Skeletal muscle cell (primary cell): ENCODE measurements at places on chromosomes 4 and X.

DNA sequence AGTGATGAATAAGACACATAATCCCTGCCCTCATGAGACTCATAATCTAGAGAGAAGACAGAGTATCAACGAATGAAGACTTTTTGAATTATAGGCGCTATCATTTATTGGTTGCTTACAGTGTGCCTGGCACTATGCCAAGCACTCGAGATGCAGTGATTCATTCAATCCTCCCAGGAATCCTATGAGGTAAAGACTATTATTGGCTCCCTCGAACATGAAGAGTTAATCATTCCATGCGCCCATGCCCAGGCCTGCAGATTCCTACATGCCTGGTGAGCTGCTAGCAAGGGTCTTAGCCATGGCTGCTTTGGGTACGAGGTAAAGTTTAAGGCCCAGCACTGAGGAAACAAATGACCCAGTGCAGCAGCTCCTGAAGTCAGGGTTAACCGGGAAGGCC lies 47.0 kb downstream of the TEX13B start:
- peak; percentile 27 for DNase-seq

GRCh38 chr4:133137571-133137970 lies 11.5 kb upstream of the PCDH10 start:
- no peak for DNase-seq

GRCh38 chr4:87188932-87189331 lies 31.5 kb downstream of the KLHL8 start:
- DNase-seq = no peak

GRCh38 chrX:69357317-69357716 lies 146.8 kb upstream of the NALF2 start:
- no peak for DNase-seq

GRCh38 chr4:44447563-44448504 lies 775 bp downstream of the KCTD8 start:
- no peak for DNase-seq

GRCh38 chrX:38249965-38250364 lies 29.3 kb upstream of the SRPX start:
- DNase-seq = peak; percentile 45

GRCh38 chr4:85520765-85521749 lies 46.1 kb downstream of the ARHGAP24 start:
- DNase-seq = no peak

- DNase-seq = no peak
Observed at GRCh38 chr4:6265546-6265945, 4.1 kb upstream of the WFS1 start.

DNA sequence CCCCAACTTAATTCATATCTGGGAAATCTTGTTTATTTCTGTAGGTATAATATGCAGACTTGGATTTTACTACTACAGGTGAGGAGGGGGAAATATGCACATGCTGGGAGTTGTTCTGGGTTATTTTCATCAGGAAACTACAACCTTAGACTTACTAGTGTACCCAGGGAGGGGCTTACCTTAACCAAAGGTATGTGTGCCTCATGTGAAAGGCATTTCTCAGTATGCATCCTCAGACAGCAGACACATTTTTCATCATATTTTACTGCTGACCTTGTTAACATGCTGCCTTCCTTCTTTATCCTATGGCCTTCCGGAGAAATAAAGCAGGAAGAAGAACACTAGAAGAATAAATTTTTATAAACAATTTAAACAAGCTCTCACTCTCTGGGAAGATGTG lies 214.9 kb downstream of the SPANXN4 start:
- DNase-seq = no peak

GRCh38 chrX:42530027-42530426 lies 247.9 kb downstream of the PPP1R2C start:
- DNase-seq = peak; percentile 12

- DNase-seq = no peak
Observed at GRCh38 chr4:10696253-10696652, 11.7 kb upstream of the CLNK start.
